ENCODE measurements at places on chromosomes 7 and 10.

- no peak for DNase-seq
Observed at GRCh38 chr7:119438315-119438714, 834.7 kb upstream of the KCND2 start.

- DNase-seq: no peak
Observed at GRCh38 chr10:80582286-80582960, 44.7 kb downstream of the SH2D4B start.

DNA sequence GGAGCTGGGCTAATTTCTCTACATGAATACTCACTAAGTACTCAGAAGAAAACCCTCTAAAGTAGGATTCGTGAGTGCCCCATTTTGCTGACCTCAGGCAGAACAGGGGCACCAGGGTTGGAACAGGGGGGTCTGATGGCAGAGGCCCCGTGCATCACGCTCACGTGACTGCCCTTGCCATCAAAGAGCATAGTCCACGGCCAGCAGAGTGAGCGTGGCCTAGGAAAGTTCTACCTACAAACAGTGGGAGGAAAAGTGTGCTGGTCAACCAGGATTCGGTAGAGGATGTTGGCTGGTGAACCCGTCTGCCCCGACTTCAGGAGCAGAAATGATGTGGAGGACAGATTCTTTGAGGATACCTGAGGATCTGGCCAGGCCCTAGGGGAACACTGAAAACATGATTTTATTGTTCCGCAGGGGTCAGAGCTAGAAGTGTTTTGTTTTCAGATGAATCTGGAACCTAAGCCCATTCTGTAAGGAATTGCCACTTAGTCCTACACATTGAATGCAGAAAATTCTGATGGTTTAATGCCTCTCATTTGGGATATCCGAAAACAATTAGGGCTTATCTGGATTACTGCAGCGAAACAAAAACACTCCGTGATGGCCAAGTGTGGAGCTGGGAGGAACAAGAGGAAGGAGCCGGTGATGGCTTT, 138.8 kb upstream of the SHH start:
- no peak for DNase-seq

DNA sequence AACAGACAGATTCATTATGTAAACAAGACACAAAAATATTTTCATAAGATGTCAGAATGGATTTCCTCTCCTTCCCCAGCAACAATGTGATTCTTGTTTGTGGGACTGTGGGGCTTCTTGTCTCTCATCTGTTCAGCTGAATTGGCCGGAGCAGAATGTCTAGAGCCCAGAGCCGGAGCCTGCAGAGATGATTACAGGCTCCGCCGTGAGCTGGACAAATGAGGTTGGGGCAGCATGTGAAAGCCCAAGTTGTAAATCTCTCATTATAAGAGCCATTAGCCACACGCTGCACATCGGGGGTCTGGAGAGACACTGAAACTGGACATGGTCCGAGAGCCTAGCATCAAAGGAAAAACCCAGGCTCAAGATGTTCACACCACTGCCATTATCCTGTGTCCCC, 137.0 kb upstream of the ADAM12 start:
- DNase-seq: no peak

DNA sequence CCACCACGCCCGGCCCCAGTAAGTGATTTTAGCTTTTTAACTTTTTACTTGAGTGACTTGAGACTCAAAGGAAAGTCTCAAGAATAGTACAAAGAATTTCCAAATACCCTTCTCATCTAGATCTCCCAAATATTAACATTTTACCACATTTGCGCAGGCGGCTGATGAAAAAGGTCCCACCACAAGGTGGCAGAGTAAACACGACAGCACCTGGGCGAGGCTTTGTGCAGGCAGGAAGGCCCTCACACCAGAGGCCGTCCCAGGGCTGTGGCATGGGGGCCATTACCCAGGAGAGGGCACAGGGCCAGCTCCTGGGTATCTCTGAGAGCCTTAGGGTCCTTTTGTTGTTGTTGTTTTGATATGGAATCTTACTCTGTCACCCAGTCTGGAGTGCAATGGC, 50.0 kb upstream of the WIPI2 start:
- DNase-seq: peak; percentile 31

GRCh38 chr10:75954486-75954885, 523.1 kb downstream of the LRMDA start:
- DNase-seq: no peak

GRCh38 chr10:88848499-88848898, 3.1 kb downstream of the ANKRD22 start:
- peak; percentile 83 for DNase-seq

DNA sequence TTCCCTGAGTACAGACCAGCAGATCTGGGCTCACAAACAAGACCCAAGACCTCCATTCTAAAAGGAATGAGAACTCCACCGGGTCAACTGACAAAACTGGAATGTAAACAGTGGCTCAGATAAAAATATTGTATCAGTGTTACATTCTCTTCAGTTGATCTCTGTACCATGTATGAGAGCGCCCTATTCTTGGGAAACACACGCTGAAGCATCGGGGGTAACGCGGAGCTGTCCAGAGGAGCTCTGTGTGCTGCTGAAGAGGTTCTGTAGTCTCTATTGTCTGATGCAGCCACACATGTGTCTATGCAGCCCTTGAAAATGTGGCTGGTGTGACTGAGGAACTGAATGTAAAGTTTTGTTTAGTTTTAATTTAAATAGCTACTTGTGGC, 39.7 kb downstream of the HIPK2 start:
- DNase-seq: peak; percentile 33

GRCh38 chr7:105013221-105013815, 687 bp upstream of the KMT2E start:
- peak; percentile 96 for DNase-seq

DNA sequence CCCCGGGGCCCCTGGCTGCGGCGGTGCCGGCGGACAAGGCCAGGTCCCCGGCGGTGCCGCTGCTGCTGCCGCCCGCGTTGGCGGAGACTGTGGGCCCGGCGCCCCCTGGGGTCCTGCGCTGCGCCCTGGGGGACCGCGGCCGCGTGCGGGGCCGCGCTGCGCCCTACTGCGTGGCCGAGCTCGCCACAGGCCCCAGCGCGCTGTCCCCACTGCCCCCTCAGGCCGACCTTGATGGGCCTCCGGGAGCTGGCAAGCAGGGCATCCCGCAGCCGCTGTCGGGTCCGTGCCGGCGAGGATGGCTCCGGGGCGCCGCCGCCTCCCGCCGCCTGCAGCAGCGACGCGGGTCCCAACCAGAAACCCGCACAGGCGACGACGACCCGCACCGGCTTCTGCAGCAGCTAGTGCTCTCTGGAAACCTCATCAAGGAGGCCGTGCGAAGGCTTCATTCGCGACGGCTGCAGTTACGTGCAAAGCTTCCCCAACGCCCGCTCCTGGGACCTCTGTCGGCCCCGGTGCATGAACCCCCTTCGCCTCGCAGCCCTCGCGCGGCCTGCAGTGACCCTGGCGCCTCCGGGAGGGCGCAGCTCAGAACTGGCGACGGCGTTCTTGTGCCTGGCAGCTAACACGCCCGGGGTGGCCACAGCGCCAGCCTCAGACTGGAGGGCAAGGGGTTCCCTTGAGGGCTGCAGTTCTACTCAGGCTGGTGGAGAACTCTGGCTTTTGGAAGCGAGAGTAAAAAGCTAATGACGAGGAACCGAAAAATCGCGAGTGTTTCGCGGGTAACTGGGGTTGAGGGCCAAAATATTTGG, 804 bp downstream of the FRAT1 start:
- DNase-seq: peak; percentile 35

GRCh38 chr10:85767891-85768290, 598.7 kb downstream of the GRID1 start:
- DNase-seq: no peak

- DNase-seq: no peak
Observed at GRCh38 chr7:100510437-100511239, 26.9 kb downstream of the NYAP1 start.

DNA sequence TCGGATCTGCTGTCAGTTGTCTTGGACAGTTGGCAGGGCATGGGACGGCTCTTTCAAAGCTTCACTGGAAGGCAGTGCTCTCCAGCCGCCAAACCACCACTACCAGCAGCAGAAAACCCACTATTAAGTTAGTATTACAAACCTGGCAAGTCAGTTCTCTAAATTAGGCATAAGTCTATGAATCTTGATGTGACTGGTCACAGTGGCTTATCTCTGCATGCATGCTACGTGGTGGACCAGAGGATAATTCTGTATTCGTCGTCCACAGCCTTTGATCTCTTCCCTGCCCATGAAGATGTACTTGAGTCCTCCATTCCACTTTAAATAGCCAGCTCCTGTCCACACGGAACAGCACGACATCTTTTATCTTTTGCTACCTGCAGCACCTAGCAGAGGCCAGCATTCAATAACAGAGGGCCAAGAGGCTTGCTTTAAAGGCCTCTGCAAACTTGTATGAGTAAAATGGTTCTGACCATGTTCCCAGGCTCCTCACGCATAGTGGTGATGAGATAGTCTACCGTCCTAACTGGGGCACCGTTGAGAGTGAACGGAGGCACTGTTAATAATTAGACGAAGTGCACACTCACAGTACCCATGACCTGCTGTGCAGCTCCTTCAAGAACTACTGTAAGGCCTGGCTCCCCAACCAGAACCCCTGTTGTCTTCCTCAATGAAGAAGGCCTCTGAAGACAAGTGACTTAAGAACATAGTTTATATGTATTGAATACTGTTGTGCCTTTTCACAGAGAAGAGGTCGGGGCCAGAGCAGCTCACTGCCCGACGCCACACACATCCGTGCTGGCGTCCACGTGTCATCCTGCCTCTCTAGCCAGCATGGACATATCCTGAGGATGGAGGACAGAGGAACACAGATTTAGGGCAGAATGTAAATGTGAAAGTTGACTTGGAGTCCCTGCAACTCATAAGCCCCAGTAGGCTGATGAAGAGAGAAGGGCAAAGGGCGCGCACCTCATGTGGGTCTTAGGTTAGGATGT, 1.0 kb downstream of the GPR146 start:
- no peak for DNase-seq

GRCh38 chr7:93973134-93973533, 31.0 kb downstream of the BET1 start:
- peak; percentile 33 for DNase-seq

DNA sequence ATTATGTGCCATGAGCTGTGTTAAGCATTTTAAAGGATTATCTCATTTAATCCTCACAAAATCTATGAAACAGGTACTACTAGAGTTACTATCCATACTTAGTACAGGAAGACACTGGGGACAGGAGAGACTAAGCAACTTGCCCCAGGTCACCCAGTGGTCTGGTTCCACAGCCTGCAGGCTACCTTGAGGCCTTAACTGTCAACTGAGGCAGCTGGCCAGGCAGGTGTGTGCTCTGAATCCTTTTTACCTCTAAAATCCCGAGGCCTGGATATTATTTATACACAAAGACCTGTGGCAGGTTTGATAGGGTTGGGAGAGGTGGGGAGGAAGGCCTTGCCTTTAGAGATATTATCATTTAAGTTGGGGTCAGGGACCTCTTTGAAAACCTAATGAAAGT, 3.1 kb downstream of the ZNF777 start:
- no peak for DNase-seq

DNA sequence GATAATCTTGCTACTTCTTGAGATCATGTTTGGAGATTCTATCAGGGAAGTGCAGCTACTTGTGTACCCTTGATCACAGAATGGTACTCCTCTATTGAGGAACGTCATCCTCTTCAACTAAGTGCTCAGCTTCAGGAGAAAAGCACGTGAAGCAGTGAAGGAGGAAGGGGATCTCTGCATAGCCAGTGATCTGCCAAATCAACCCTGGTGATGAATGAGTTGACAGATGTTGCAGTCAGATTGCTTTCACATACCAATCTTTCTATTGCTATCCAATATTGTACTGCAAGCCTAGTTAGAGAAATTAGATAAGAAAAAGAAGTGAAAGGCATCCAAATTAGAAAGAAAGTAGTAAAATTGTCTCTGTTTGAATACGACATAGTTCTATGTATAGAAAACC, 309.4 kb downstream of the TWIST1 start:
- DNase-seq: no peak

GRCh38 chr10:117716889-117717288, 174.3 kb downstream of the EMX2 start:
- DNase-seq: no peak

DNA sequence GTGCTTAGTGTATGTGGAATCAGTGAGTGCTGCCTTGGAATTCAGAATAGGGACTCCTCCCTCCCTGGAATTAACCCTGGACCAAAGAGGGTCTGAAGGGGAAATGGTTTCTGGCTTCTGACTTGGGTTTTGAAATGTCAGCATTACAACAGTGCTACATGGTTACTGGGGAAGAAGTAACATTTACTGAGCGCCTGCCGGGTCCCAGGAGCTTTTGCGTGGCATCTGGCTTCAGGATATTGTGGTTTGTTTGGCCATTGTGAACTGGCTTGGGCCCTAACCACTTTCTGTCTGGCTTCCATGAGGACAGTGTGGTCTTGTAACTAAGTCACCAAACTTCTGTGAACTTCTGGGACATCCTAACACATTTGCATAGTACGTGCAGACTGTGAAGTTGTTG, 21.3 kb downstream of the TSPAN15 start:
- no peak for DNase-seq

GRCh38 chr10:53909791-53910190, 891.2 kb downstream of the PCDH15 start:
- DNase-seq: no peak

DNA sequence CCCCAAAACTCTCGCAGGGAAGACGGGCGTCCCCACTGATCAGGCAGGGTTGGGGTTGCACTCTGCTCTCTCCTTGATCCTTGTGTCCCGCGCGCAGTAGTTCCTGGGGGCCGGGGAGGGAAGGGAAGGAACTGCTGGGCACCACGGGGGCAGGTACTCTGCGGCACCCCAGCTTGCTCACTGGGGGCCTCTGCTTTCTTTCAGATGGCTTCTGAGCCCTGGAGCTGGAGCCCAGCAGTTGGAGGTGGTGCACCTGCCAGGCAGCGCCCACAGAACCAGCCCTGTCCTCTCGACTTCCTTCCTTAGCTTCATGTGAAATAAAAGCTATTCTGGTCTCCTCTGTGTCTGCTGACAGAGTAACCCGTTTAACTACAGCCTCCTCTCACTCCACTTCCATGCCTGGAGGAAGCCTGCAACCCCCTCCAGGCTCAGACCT, 12.2 kb downstream of the PLAC9 start:
- no peak for DNase-seq

DNA sequence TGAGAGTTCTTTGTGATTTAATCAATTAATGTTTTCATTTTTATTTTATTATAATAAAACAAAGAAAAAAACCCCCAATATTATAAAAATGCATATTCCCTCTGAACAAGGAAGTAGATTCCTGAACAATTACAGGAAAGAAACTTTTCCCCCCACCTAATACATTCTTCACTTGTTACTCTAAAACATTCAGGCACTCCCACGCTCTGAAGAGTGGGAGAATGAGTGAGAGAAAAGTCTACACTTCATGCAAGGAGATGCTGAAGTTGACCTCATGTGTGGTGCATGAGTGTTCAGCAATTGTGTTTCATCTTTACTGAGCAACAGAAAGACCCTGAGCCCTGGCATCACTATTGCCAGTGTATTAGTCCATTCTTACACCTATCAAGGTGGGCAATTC, 244.2 kb upstream of the IGFBP3 start:
- peak; percentile 77 for DNase-seq
